Choroid plexus epithelial cell (primary cell): ENCODE measurements at places on chromosomes 11 and 22.

- no peak for DNase-seq
Observed at GRCh38 chr22:32721328-32722180, 80.0 kb upstream of the TIMP3 start.

DNA sequence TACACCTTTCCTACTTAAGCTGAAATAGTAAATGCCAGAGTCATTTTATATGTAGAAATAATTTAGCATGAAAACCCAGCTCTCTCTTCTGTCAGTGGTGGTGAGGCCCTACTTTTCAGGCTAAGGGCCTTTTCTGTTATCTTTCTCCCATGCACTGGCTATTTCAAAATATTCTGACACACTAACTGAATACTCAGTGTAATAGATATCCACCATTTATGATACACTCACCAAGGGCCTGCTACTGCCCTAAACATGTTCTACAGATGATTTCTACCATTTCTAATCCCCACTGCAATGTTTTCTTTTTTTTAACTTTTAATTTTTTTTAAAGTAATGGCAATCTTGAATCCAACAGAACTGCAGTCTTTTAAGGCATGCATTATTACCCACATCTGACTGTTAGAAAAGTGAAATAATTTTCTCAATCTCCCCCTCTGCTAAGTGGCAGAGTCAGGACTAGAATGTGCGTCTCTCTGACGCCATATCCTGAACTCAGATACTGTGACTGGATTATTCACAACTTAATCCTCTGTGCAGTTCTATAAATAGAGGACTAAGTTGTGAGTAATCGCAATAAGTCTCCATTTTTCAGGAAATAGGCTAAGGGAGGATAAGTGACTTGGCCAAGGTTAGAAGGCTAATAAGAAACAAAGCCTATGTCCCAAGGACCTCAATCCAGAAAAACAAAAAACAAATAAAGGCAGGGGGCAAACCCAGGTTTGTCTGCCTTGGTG is 44.0 kb downstream of the GRAMD1B start:
- DNase-seq = peak; percentile 86

DNA sequence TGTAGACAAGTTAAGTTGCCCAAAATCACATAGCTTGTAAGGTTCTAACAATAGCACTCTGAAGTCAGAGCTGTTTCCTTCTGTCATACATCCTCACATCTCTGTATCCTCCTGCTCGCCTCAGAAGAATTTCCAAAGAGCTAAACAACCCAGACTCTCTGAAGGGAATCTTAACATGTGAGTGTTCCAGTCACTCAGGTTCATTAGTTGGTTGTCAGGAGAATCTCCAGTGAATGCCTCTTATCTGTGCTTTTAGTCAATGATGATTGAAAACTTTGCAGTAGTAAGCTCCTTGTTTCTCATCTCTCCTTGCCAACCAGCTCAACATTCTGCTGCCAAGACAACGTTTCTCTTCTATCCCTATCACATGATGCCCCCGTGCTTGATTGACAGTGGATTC is 195.5 kb downstream of the C11orf91 start:
- no peak for DNase-seq

DNA sequence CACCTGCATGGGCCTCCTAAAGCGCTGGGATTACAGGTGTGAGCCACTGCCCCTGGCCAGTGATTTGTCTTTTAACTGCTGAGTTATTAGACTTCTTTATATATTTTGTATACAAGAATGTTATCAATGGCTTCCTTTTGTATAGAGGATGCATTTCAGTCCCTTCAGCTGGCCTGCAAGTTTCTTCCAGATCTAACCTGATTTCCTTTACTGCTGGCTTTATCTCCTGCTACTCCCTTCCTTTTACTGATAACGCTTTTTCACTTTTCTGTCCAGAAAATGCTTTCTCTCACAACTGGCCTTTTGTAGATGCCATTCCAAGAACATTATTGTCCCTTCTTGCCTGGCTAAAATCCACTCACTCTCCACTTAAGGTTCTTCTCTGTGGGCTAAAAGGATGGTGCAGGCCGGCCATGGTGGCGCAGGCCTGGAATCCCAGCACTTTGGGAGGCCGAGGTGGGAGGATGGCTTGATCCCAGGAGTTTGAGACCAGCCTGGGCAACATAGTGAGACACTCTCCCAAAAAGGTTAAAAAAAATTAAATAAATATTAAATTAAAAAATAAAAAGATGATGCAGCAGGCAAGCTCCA is 118.1 kb downstream of the NECTIN1 start:
- DNase-seq = no peak

GRCh38 chr11:662689-663274 is 25.7 kb downstream of the DRD4 start:
- peak; percentile 63 for DNase-seq

DNA sequence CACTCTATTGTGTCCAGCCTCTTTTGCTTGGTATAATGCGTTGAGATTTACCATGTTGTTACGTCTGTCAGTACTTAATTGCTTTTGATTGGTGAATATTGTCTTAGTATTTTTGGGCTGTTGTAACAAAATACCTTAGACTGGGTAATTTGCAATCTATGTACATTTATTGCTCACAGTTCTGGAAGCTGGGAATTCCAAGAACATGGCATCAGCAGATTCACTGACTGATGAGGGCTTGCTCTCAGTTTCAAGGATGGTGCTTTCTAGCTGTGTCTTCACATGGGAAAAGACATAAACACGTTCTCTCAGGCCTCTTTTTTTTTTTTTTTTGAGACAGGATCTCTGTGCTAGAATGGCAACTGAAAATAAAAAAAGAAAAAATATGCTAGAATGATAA is 46.7 kb upstream of the INCENP start:
- DNase-seq = no peak

DNA sequence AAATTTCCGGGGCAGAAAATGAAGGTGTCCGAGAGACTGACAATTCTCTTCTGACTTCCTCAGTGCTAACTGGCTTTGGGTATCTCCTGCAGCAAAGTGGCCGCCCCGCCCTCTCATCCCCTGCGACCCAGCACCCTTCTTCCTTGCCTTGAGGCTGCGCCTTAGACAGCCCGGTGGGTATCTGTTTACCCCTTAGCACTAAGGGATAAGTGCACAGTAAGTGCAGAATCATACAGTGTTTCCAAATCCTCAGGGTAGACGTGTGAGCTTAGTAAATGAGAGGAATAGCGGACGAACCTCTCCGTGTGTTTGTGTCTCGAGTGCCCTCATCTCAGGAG is 368 bp upstream of the CHORDC1 start:
- DNase-seq = no peak

- DNase-seq = peak; percentile 35
Observed at GRCh38 chr22:34800260-34800980, 265.5 kb upstream of the ISX start.

DNA sequence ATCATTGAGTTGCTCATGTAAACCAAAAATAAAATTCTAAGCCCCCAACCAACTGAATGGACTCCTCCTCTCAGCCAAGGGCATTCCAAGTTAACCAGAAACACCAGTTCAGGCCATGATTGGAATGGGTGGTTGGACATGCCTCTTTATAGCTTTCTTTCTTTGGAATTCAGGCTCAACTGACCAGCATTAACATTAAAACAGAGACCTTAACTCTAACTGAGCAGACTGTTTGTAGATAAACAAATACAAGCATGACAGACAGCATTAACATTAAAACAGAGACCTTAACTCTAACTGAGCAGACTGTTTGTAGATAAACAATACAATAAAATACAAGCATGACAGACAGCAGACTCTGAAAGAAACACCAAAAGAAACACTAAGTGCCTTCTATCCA is 278.2 kb downstream of the DLG2 start:
- DNase-seq = no peak

DNA sequence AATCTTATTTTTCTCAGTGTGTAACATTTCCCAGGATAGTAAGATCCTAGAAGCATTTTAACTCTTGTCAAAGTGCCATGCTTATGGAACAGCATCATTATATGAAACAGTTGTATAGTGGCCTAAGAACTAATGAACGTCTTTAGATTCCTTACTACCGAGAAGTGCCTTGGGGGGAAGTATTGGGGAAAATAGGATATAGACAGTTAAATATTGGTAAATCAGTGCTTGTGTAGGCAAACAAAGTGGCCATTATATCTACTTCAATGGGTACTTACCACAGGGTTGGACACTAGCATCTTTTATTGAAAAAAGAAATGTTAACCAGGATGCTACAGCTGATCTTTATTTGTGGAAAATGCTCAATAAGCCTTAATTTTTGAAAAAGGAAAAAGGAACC is 11.3 kb downstream of the FAR1 start:
- DNase-seq = no peak

- no peak for DNase-seq
Observed at GRCh38 chr22:27244328-27244727, 557.2 kb downstream of the MN1 start.

DNA sequence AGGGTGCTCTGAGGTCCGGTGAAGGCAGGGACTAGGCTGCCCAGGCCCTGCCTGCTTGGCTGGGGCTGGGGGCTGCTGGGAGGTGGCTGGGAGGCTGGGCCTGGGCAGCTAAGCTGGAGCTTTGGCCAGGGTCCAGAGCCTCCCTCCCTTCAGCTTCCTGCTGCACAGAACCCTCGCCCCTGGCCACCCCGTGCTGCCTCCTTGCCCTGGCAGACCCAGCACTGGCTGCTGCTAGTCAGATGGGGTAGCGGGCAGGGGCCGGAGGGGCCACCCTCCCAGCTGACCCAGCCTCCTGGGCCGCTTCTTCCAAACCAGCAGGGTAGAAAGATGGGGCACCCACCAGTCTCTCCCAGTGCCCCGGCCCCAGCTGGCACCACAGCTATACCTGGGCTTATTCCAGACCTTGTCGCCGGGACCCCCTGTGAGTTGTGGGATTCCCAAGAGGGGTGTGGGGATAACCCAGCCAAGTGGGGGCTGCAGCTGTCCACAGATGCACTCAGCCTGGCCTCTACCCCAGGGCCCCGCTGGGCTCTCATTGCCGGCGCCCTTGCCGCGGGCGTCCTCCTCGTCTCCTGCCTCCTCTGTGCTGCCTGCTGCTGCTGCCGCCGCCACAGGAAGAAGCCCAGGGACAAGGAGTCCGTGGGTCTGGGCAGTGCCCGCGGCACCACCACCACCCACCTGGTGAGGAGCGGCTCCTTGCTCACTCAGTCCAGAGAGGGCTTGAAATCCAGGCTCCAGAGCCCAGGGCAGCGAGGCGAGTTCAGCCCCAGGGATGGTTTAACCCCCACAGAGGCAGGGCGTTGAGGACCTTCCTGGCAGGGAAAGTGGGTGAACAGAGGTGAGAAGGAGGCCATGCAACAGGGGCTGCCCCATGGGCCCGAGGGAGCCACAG is at the start of gene SYT8:
TSS of gene SYT8 (plus strand) at position 212 of the 892 bp plus-strand sequence. CDS start at position 328, 116 bp downstream.
- no peak for DNase-seq

- peak; percentile 83 for DNase-seq
Observed at GRCh38 chr22:26770624-26771023, 113.2 kb downstream of the MIAT start.

- DNase-seq = no peak
Observed at GRCh38 chr22:35649026-35649553, 844 bp downstream of the APOL6 start.

DNA sequence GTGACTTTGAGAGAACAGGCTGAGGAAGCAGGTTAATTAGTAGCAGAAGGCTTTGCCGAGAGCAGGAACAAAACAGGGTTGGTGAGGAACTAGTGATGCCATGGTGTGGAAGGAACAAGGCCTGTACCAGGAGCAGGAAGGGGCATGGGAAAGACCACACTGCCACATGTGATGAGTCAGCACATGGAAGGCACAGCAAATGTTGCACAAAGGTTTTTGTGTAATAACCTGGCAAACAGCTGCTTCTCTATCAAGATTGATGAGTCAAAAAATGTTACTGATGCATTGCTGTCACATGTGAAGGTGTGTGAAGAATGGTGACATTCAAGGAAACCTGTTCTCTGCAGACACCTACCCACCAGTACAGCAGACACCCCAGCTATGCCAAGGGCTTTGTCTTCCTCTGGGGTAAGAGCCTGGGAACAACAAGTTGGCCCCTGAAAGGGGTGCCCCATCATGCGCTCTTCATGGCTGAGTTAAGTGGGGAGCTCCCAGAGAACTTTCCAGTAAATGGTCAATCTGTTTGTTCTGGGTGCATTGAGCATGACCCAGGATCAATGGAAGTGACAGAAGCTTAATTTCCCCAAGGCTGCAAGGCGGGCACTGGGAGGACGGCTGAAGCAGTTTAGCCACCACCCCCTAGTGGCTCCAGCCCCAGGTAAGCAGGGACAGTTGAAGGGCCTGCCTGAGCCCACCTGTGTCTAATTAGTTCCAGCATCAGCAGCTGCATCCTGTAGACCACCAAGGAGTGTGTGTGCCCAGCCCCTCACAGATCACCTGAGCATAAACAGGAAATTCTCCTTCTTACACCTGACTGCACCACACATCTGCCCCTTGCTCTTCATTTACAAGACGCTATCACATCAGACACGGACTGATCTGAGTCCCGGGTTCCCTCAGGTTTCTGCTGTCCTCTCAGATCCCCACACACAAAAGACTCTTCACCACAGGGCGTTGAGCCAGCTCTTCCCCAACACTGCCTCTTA is 47.6 kb downstream of the GGTLC2 start:
- peak; percentile 43 for DNase-seq

GRCh38 chr11:100229086-100229485 is 458.0 kb upstream of the ARHGAP42 start:
- peak; percentile 2 for DNase-seq

DNA sequence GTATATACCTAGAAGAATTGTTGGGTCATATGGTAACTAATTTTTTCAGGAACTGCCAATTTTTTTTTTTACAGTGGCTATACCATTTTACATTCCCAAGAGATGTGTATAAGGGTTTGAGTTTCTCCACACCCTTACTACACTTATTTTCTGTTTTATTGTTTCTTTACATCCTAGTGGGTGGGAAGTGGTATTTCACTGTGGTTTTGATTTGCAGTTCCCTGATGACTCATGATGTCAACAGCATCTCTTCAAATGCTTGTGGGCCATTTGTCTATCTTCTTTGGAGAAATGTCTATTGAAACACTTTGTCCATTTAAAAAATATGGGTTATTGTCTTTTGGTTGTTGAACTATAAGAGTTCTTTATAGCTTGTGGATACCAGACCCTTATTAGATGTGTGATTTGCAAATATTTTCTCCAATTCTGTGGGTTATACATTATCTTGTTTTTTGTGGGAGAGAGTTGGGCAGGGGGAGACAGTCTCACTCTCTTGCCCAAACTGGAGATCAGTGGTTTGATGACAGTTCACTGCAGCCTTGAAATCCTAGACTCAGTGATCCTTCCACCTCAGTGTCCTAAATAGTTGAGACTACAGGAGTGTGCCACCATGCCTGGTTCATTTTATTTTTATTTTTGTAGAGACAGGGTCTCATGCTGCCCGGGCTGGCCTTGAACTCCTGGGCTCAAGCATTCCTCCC is 30.3 kb upstream of the PISD start:
- DNase-seq = peak; percentile 81
